ENCODE measurements at places on chromosomes 3 and 15.

GRCh38 chr3:44108481-44108880, 133.2 kb upstream of the TOPAZ1 start:
- H3K27me3 ChIP-seq: no peaks in the 10 kb centered on the region
- H3K4me3 ChIP-seq: no peak overlapping the region
- no peak for DNase-seq
- no peak overlapping the region for H3K27ac ChIP-seq
- H3K36me3 ChIP-seq: no peaks in the 10 kb centered on the region
- H3K4me1 ChIP-seq: no peaks in the 10 kb centered on the region

DNA sequence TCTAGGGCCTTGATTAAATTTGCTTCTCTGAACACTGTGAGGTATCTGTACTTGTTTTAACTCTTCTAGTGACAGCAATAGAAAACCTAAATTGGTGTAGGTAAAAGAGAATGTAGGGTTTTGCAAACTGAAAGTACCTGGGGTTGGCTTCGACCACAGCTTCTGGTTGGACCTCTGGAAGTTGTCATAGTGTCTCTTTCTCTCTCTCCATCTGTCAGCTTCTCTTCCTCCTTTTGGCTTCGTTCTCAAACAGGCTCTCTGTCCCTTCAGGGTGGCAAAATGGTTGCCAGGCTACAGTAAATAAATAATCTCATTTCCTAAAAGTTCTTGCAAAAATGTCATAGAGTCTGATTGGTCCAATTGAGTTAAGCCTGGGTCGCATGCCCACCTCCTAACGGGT, 149.3 kb upstream of the CTDSPL start:
- no peak for DNase-seq
- no peaks in the 10 kb centered on the region for H3K27me3 ChIP-seq
- H3K27ac ChIP-seq: no peak overlapping the region
- H3K4me1 ChIP-seq: no peaks in the 10 kb centered on the region

GRCh38 chr15:77370580-77370979, 49.3 kb downstream of the PEAK1 start:
- H3K27ac ChIP-seq: no peak overlapping the region
- no peaks in the 10 kb centered on the region for H3K4me1 ChIP-seq
- no peak overlapping the region for H3K4me3 ChIP-seq
- no peaks in the 10 kb centered on the region for H3K27me3 ChIP-seq
- DNase-seq: no peak

DNA sequence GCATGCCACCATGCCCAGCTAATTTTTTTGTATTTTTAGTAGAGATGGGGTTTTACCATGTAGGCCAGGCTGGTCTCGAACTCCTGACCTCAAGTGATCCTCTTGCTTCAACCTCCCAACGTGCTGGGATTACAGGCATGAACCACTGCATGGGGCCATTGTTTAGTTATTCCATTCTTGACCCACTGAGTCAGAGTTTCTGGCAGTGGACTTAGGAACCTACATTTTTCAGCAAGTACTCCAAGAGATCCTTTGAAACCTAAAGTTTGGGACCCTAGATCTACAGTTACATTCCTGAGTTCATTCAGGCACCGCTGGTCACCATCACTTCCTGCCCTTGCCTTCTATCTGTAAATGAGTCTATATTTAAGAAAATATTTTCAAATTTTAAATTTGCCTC, 1.4 kb upstream of the TNFSF10 start:
- no peaks in the 10 kb centered on the region for H3K36me3 ChIP-seq
- H3K4me1 ChIP-seq: no peaks in the 10 kb centered on the region
- peak overlapping the region; percentile 92 for H3K27ac ChIP-seq
- no peak for DNase-seq

DNA sequence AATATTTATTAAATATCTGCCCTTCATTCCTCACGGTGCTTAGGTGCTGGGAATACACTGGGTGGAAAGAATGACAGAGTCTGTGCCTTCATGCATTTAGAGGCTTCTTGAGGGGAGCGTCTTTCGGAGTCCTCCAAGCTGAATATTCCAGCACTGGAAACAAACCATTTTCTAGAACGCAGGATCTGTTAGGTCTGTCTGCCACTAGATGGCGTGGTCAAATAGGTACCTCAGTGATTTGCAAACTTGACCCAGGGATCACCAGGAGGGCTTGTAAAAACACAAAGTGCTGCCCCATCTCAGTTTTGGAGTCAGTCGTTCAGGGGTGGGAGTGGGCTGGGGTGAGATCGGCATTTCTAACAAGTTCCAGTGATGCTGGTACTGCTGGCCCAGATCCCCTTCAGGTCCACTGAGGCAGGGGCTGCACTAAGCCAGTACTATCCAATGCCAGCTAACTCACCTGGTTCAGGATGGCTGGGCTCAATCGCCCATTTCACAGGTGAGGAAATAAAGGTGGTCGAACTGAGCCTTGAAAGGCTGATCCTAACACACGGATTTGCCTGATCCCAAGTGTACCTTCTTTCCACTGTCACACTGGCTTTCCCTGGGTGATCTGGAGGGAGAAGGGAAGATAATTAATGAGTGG, 14.8 kb downstream of the ARNT2 start:
- no peaks in the 10 kb centered on the region for H3K27me3 ChIP-seq
- H3K4me1 ChIP-seq: no peaks in the 10 kb centered on the region
- H3K4me3 ChIP-seq: no peak overlapping the region
- DNase-seq: no peak
- no peaks in the 10 kb centered on the region for H3K36me3 ChIP-seq

DNA sequence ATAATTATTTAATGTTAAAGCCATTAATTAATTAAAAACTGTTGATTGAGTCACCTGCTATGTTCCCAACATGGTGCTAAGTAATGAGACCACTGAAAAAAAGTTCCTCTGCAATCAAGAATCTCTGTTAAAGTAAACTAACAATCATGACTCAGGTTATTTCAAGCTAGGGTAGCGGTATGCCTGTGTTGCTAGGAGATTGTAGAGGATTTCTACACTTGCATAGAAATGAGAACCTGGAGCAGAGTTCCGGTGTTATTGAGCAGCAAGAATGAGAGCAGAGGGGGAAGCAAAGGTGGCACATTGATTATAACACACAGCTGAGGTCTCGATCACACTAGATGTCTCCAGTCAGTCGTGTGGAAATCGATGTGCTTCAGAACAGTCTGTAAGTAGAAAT, 41.4 kb downstream of the C3orf85 start:
- H3K27ac ChIP-seq: no peak overlapping the region
- no peak overlapping the region for H3K4me3 ChIP-seq
- H3K27me3 ChIP-seq: no peaks in the 10 kb centered on the region
- no peaks in the 10 kb centered on the region for H3K36me3 ChIP-seq
- DNase-seq: no peak

GRCh38 chr15:98673133-98673532, 24.8 kb downstream of the IGF1R start:
- H3K27ac ChIP-seq: peak overlapping the region; percentile 4
- H3K4me1 ChIP-seq: peaks cover 8% of the 10 kb centered on the region
- no peak overlapping the region for H3K4me3 ChIP-seq
- no peaks in the 10 kb centered on the region for H3K36me3 ChIP-seq
- DNase-seq: no peak
- no peaks in the 10 kb centered on the region for H3K27me3 ChIP-seq

DNA sequence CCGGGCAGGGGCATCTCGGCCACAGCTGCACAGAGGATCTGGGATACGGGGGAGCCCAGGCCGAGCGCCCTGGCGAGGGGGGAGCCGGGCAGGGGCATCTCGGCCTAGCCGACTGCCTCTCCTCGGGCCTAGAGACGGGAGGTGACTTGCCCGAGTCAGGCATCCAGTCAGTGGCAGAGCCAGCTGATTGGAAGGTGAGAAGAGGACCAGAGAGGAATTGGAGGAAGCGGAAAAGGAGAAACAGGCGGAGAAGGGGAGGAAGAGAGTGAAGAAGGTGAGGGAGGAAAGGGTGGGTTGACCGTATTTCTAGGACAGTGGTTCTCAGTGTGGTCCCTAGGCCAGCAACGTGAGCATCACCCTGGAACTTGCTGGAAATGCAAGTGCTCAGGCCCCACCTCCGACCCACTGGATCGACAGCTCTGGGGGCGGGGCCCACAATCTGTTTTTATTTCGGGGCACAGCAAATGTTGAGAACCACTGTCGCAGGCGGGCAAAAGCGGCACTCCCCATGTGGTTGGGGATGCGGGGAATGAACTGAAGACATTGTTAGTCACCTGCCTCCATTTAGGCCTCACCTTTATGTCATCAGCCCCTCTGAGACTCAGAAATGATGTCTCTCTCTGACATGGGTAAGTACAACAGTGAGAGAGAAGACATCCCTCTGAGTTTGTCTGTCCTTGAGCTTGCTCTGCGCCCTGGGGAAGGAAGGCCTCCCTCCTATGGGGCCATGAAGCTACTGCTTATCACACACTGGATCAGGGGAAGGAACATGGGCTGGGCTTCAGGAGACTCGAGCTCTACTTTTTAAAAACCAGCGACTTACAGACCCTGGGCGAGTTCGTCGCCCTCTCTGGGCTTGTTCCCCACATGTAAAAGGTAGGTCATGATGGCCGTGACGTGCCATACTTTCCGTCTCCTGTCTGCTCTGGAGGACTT, 1.0 kb upstream of the MELTF start:
- no peak overlapping the region for H3K4me3 ChIP-seq
- DNase-seq: no peak
- H3K4me1 ChIP-seq: peaks cover 5% of the 10 kb centered on the region

- H3K27me3 ChIP-seq: no peaks in the 10 kb centered on the region
- H3K4me3 ChIP-seq: no peak overlapping the region
- no peaks in the 10 kb centered on the region for H3K4me1 ChIP-seq
- no peak for DNase-seq
- H3K36me3 ChIP-seq: no peaks in the 10 kb centered on the region
- no peak overlapping the region for H3K27ac ChIP-seq
Measured at GRCh38 chr15:70829371-70830166, 24.4 kb downstream of the LARP6 start.

GRCh38 chr3:15899388-15899787, 101.6 kb upstream of the ANKRD28 start:
- H3K27ac ChIP-seq: no peak overlapping the region
- no peak for DNase-seq
- no peaks in the 10 kb centered on the region for H3K36me3 ChIP-seq

- DNase-seq: no peak
- no peaks in the 10 kb centered on the region for H3K36me3 ChIP-seq
- H3K4me3 ChIP-seq: no peak overlapping the region
- no peak overlapping the region for H3K27ac ChIP-seq
- H3K27me3 ChIP-seq: no peaks in the 10 kb centered on the region
Measured at GRCh38 chr3:156449710-156450574, 105.0 kb downstream of the SSR3 start.

DNA sequence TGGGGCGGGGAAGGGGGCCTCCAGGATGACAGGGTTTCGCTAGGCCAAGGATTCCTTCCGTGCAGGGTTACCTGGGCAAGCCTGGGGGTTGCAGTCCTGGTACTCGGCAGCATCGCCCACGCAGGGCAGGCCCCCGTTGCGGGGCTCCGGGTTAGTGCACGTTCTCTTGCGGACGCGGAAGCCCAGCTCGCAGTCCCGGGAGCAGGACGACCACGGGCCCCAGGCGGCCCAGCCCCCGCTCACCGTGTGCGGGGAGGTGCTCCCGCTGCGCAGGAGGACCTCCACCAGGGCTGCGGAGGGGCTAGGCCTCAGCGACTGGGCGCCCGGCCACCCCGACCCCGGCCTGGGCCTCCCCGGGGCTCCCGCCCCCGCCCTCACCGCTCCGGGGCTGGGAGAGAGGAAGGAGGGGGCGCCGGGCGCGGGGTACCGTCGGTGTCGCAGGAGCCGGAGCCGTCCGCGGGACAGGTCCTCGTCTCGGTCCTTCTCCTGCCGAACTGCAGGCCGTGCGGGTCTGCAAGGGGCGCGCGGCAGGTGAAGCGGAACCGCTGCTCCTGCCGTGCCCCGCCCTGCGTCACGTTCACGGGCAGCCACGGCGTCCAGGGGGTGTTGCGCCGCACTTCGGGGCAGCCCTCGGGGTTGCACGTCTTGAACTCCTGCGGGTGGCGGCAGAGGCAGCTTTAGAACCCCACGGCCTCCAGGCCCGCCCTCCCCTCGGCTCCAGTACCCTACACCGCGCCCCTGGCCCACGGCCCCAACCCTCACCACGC, 114.6 kb downstream of the SEMA5B start:
- no peak for DNase-seq
- H3K4me1 ChIP-seq: no peaks in the 10 kb centered on the region
- H3K4me3 ChIP-seq: peak overlapping the region; percentile 16

DNA sequence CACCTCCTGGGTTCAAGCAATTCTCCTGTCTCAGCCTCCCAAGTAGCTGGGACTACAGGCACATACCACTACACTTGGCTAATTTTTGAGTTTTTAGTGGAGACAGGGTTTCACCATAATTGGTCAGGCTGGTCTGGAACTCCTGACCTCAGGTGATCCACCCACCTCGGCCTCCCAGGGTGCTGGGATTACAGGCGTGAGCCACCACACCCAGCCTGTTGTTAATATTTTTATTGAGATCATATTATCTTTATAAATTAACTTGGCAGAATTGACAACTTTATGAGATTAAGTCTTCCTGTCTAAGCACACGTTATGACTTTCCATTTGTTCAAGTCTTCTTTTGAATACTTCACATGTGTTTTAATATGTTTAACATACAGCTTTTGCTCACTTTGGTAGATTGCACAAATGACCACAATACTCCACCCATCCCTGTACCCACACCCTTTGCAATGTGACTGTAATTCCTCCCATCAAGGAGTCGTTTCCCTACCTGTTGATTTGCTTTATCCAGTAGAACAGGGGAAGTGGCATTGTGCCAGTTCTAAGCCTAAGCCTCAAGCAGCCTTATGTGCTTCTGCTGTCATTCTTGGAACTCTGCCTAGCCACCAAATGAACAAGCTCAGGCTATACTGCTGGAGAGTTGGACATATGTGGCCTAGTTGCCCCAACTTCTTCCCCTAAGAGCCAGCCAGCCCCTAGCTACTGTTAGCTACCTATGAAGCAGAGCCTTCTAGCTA, 8.2 kb downstream of the XYLB start:
- no peaks in the 10 kb centered on the region for H3K4me1 ChIP-seq
- H3K27me3 ChIP-seq: no peaks in the 10 kb centered on the region
